MCF 10A (cell line): ENCODE measurements at places on chromosomes 12 and 14. TPM values are rescaled to one million over a fixed set of nuclear protein-coding genes. Genes with fewer than 3 reads are reported as not detected.

The GALNT9 gene
- total RNA-seq = 3.2 and 4.4 TPM in 2 replicates

GRCh38 chr12:71602761-71603577 is 60.7 kb downstream of the ZFC3H1 start:
- H3K36me3 ChIP-seq = peaks cover 29% of the 10 kb centered on the region
- DNase-seq = no peak
- no peak overlapping the region for H3K27ac ChIP-seq
- H3K4me3 ChIP-seq = no peak overlapping the region

GRCh38 chr12:16606201-16606849 is 363 bp upstream of the LMO3 start:
- no peaks in the 10 kb centered on the region for H3K36me3 ChIP-seq
- no peaks in the 10 kb centered on the region for H3K27me3 ChIP-seq
- peaks cover 13% of the 10 kb centered on the region for H3K4me1 ChIP-seq
- DNase-seq = peak; percentile 35
- no peak overlapping the region for H3K27ac ChIP-seq

- peaks cover 10% of the 10 kb centered on the region for H3K4me1 ChIP-seq
- no peaks in the 10 kb centered on the region for H3K27me3 ChIP-seq
- H3K27ac ChIP-seq = peak overlapping the region; percentile 16
Observed at GRCh38 chr12:121673013-121673511, 3.6 kb upstream of the MORN3 start.

DNA sequence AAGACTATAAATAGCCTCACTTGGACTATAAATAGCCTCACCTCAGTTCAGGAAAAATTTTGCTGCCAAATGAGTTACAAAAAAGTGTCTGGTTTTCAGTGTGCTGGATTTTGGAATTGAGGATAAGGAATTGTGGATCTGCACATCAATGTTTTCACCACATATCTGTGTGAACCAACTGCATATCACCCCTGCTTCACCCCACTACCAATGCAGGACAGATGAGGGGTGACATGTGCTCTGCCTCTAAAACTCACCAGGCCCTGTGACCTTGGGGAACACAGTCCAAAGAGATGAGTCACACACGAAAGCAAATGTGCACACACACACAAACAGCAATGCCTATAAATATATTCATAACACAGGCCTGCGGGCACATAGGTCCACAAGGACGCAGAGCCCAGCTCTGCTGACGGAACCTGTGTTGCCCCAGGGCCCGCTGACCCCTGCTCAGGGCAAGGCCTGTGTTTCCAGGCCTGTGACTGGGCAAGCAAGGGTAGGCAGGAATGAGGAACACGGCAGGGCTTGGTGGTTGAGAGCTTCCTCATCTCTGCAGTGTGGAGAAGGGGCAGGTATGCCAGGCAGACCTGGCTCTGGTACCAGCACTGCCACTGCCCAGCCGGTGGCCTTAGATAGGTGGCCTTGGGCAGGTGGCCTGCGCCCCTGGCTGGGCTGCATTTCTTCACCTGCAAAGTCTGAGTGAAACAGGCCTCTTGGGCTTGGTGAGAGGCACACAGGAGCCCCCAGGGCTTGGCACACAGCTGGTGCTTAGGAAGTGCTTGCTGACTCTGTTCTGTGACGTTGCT is 82.4 kb downstream of the ARL6IP4 start:
- H3K36me3 ChIP-seq = no peaks in the 10 kb centered on the region
- DNase-seq = peak; percentile 73
- peaks cover 8% of the 10 kb centered on the region for H3K4me1 ChIP-seq
- H3K4me3 ChIP-seq = no peak overlapping the region
- H3K27me3 ChIP-seq = no peaks in the 10 kb centered on the region
- peak overlapping the region; percentile 12 for H3K27ac ChIP-seq

DNA sequence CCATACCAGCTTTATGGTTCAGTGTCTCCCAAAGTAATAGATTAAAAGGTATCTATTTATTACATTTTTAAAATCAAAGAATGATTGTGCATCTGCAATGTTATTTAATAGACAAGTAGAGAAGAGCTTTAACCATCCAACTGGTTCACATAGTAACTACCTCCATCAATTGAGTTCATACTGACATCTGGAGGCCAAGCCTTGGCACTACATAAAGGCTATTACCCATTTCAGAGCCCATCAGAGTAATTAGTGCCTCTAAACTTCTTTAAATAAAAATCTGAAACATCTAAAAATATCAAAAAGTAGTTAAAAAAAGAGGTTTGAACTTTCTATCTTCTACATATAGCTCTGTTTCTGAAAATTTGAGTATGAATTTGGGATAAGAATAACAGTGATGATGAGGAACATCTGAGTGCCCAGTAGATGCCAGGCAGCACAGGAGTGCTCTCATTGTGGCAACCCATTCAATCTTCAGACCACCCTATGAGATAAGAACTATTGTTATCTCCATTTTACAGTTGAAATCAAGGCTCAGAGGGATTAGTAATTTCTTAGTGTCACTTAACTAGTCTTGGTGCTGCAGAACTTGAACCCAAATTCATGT is 132.9 kb upstream of the DAAM1 start:
- no peaks in the 10 kb centered on the region for H3K4me1 ChIP-seq
- peaks cover 29% of the 10 kb centered on the region for H3K27me3 ChIP-seq
- no peak overlapping the region for H3K4me3 ChIP-seq
- no peaks in the 10 kb centered on the region for H3K36me3 ChIP-seq

DNA sequence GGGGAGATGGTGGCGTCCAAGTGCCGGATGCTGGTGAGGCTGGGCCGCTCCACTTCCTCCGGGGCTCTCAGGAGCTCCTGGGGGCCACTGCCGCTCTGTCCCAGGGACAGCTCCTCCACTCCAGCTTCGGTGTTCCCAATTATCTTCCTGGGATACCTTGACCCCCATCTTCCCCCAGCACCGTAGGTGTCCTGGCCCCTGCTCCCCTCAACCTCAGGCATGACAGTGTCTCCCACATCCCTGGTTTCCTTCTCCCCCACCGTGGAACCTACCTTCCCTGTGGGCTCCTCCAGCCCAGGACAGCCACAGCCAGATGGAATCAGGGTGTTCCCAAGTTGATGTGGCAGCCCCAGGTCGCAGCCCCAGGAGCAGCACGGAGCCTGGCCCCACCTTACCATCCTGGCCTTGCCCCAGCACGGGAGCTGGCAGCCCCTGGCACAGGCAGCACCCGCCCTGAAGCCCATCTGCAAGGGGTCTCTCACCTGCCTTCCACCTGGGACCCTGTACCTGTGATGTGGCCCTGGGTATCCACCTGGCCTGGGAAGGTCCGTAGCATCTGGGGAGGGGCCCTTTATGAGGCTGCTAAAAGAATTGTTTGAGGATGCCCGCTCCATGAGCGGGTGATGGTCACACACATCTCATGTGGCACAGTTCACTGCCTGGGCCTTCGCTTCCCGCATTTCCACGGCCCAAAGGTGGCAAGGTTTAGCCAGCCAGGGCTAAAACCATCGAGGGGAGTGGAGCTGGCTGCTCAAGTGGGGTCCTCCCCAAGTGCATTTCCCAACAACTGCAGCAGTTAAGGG is 4.1 kb downstream of the TMEM121 start:
- no peaks in the 10 kb centered on the region for H3K4me1 ChIP-seq
- no peak overlapping the region for H3K4me3 ChIP-seq
- no peak overlapping the region for H3K27ac ChIP-seq
- H3K27me3 ChIP-seq = peaks cover 24% of the 10 kb centered on the region

DNA sequence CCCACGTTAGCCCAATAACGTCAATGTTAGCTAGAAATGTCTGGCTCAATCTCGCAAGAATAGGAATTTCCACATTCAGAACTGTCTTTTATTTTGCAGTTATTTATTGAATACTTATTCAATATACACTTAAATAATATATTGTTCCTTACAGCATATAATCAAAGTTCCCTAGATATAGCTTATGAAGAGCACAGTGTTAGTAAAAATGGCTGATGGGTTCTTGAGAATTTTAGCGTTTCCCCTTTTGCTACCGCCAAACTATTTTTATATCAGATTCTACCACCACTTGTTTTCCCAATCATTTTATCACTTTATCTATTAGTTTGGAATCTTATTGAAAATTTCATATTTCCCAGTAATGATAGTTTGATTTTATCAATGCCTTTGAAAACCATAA is 12.7 kb downstream of the EPS8 start:
- H3K4me1 ChIP-seq = peaks cover 44% of the 10 kb centered on the region
- H3K27ac ChIP-seq = no peak overlapping the region
- H3K27me3 ChIP-seq = no peaks in the 10 kb centered on the region
- DNase-seq = no peak
- peaks cover 6% of the 10 kb centered on the region for H3K36me3 ChIP-seq

- no peak overlapping the region for H3K27ac ChIP-seq
- no peaks in the 10 kb centered on the region for H3K27me3 ChIP-seq
- H3K4me3 ChIP-seq = no peak overlapping the region
- DNase-seq = no peak
Observed at GRCh38 chr14:72917094-72917802, 9.0 kb upstream of the DCAF4 start.

The CLBA1 gene
- total RNA-seq = 20.3 and 24.3 TPM in 2 replicates

GRCh38 chr14:86779416-86779815 is 1213.6 kb downstream of the GALC start:
- DNase-seq = peak; percentile 80
- peak overlapping the region; percentile 32 for H3K27ac ChIP-seq

GRCh38 chr12:120720234-120720986 is 5.2 kb upstream of the ACADS start:
- no peaks in the 10 kb centered on the region for H3K27me3 ChIP-seq
- DNase-seq = peak; percentile 61
- H3K27ac ChIP-seq = peak overlapping the region; percentile 57

The ZBTB42 gene
- 1.0 and 1.2 TPM in 2 replicates for total RNA-seq

The SAMD4A gene
- 60.6 and 63.5 TPM in 2 replicates for total RNA-seq

The SDS gene
- total RNA-seq = not detected in 2 replicates

The KRT2 gene
- not detected in 2 replicates for total RNA-seq

DNA sequence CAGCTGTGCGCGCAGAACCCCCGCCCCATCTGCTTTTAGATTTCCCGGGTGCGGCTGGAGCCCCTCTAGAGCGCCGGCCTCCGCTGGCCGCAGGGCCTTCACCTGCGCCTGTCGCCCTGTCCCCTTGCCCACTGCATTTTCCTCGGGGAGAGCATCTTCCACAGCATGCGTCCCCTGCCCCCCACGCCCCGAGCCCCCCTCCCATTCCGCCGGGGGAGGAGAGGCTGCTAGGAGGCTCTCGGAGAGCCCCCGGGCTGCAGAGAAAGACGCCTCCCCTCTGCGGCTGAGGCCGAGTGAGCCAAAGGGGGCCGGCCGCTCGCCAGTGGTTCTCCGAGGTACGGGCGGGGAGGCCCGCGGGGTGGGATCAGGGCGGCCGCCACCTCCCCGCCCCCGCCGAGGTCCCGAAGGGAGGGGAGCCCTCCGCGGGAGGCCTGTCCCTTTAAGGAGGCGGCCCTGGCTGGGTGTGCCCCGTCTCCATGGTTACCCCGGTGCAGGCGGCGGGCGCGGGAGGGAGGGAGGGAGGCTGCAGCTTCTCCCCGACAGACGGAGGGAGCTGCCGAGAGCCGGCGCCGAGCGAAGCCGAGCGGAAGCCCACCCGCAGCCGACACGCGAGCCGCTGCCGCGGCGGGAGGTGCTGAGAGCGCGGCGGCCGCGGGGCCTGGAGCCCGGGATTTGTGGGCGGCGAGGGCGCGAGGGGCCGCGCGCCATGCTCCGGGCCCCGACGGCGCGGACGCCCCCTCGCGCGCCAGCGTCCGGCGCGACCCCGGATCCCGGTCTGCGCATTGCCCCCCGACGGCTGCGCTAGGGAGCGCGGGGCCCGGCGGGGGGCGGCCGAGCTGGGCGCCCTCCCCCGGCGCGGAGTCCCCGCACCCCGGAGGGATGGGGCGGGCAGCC is at the start of gene KCNH3:
Gene KCNH3, plus strand, starts transcription at position 521 of the 894 bp plus-strand sequence. CDS start 387 bp downstream, outside the sequence.
- H3K4me3 ChIP-seq = peak within 1 kb of the TSS; percentile 62
- peaks cover 15% of the 10 kb centered on the region for H3K4me1 ChIP-seq
- peaks cover 10% of the 10 kb centered on the region for H3K27me3 ChIP-seq
- DNase-seq = peak; percentile 71
- H3K27ac ChIP-seq = no peak within 1 kb of the TSS

DNA sequence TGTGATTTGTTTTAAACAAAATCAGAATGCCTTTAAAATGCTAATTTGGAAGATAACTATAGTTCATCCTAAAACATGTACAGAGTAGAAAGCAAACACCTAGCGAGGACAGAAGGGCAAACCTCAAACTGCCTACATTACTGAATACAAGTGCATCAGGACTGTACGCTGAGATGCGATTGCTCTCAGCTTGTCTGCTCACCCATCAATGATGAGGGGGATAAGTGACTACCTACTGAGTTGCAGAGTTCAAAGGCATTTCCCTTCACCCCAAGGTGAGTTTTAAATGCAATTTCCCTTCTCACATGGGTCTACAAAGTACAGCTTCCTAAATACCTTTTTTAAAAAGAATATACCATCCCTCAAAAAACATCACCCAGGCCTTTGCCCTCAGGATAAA is 52.9 kb downstream of the PHLDA1 start:
- no peaks in the 10 kb centered on the region for H3K27me3 ChIP-seq
- H3K4me1 ChIP-seq = peaks cover 37% of the 10 kb centered on the region
- H3K36me3 ChIP-seq = peaks cover 3% of the 10 kb centered on the region
- no peak for DNase-seq
- peak overlapping the region; percentile 81 for H3K27ac ChIP-seq

DNA sequence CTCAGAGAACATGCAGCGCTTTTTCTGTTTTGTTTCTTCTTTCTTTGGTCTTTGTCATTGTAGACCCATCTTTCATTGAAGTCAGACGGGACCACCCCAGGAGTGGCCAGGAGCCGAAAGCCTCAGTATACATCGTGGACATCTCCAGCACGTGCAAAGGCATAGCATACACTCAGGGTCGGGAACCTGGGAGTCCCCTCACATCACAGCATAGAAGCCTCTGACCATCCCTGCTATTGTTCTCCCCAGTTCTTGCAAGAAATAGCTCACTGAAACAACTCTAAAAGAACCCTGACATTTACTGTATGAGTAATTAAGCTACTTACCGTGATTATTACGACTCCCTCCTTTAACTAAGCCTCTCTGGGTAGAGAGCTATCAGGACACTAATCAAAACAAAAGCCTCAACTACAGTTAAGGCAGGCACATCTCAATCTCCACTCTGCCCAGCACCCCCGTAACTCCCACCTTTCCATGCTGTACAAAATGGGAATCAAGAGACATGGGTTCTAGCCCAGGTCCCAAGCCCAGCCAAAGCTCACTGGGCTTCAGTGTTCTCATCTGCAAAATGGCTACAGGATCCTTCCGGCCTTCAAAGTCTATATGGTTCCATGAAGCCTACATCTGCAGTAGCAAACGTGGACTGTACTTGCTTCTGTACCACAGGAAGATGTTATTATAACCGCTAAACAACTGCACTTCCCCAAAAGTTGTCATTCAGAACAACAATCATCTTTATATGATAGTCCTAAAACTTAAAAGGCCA is 6.7 kb downstream of the CCDC88C start:
- H3K4me1 ChIP-seq = peaks cover 4% of the 10 kb centered on the region
- H3K27me3 ChIP-seq = no peaks in the 10 kb centered on the region
- no peak overlapping the region for H3K4me3 ChIP-seq
- no peak for DNase-seq
- H3K36me3 ChIP-seq = peaks cover 14% of the 10 kb centered on the region

- no peaks in the 10 kb centered on the region for H3K36me3 ChIP-seq
- no peak for DNase-seq
- no peaks in the 10 kb centered on the region for H3K4me1 ChIP-seq
- H3K27ac ChIP-seq = no peak overlapping the region
Observed at GRCh38 chr14:83734431-83734830, 1795.5 kb upstream of the FLRT2 start.
